ENCODE measurements at places on chromosomes 3 and 15.

DNA sequence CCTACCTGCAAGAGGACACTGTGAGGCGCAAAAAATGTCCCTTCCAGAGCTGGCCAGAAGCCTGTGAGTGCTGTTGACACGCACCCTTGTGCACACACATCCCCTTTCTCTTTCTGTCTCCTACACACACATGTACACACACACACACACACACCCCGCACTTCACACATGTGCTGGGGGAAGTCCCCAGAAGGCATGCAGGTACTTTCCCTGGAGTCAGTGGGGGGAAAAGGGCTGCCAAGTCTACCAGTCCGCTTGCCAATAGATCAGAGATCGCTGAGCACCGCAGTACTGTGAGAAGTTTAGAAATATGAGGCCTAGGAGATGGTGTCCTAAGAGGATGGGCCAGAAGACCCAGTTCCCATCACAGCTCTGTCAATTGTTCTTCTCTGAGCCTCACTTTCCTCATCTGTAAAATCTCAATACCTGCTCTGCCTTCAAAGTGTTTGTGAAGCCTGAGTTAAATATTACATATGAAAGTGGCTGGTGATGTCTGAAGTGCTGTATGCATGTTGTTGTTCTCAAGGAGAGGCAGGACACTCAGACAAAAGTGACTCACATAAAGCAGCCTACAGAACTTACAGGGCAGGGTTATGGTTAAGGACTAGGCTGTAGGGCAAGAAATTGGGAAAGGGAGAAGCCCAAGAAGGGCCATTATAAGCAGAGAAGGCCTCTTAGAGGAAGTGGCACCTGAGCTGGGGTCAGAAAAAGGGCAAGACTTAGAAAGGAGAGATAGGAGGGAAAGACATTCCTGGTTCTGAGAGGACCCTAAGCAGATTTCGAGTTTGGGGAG lies 6.8 kb downstream of the IL17RE start:
- DNase-seq = no peak

DNA sequence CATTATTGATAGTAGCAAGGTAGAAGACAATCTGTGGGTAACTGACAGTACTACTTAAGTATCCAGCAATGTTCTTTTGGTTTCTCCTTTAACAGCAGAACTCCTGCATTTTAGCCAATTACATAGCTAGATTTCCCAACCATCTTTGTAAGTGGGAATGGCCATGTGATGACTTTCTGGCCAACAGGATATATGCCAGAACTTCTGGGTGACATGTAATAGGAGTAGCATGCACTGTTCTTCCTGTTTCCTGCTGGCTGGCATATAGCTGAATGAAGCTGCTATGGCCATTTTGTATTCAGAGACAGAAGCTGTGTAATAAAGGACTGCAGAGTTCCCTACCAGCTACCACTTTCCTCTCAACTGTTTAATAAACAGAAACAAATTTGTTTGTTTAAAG lies 18.0 kb downstream of the SPICE1 start:
- no peak for DNase-seq

- DNase-seq = peak; percentile 57
Measured at GRCh38 chr3:120177707-120178306, 83.6 kb upstream of the GSK3B start.

GRCh38 chr15:91854639-91854990 lies 1.1 kb downstream of the SLCO3A1 start:
- peak; percentile 79 for DNase-seq

DNA sequence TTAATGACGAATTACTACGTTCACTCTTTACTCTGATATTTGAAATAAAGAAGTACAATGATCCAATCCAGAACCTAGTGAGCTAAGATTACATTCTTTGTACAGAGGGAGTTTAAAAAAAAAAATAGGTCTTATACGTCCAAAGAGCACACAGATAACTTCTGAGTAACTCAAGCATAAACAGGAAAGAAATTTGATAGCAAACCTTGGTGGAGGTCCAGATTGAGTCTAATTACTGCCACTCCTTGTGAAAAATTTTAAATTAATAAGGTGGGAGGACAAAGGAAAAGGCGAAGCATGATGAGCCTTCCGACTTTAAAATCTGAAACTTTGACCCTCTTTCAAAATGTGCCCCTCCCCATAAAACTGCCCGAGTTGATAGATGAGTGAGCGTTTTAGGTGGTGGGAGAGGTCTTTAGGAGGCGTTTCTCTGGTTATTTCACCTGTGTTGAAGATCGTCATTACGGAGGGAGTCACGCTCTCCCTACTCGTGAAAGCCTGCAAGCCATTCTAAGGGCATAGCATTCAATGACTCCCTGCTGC lies 127.0 kb upstream of the ROBO2 start:
- DNase-seq = no peak

- peak; percentile 5 for DNase-seq
Measured at GRCh38 chr15:72685301-72685924, 569 bp downstream of the HIGD2B start.

GRCh38 chr3:162632672-162633071 lies 1136.1 kb downstream of the OTOL1 start:
- DNase-seq = no peak

- peak; percentile 12 for DNase-seq
Measured at GRCh38 chr3:130699765-130700164, 46.9 kb downstream of the PIK3R4 start.

DNA sequence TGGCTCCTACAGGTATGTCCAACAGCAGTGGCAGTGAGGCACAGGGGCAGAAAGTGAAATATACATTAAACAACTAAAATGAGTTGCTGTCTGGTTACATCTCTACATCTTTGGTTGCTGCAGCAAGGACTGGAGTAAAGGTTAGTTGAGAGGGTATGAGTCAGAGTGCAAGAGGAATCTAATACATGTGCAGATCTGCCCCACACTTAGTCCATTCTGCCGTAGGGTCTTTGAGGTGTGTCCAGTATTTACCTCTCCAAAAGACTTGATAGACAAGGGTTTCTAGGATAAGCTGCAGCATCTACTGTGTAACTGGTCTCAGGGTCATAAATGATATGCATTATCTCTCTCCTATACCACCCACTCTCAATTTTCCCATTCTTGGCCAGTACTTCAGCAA lies 6.2 kb upstream of the NEDD4 start:
- no peak for DNase-seq

GRCh38 chr3:162555761-162556160 lies 1059.2 kb downstream of the OTOL1 start:
- no peak for DNase-seq

- DNase-seq = no peak
Measured at GRCh38 chr15:74389241-74390048, 22.0 kb upstream of the CYP11A1 start.

GRCh38 chr3:132655471-132655870 lies 4.1 kb downstream of the ACAD11 start:
- DNase-seq = no peak

DNA sequence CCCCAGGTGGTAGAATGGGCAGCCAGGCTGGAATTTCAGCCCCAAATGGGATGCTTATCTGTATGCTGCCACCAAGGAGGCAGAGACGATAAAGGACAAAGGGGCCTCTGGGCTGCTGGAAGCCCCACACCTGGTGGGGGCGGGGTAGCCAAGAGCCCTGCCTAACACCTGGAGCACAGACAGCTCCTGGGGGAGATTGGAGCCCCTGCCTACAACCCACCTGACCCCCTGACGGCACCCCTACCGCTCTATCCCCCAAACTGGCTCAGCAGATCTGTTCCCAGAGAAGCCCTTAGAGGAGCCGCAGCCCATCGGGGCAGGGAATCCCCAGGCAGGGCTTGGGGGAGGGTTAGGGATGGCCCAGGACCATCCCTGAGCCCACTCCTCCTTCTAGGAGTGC lies 15.8 kb upstream of the SEMA3F start:
- no peak for DNase-seq

GRCh38 chr15:41970456-41970855 lies 1.9 kb downstream of the EHD4 start:
- no peak for DNase-seq

GRCh38 chr3:28134198-28134597 lies 107.2 kb upstream of the CMC1 start:
- DNase-seq = no peak

- no peak for DNase-seq
Measured at GRCh38 chr15:73948982-73949381, 22.7 kb downstream of the LOXL1 start.

GRCh38 chr3:66487465-66487864 lies 13.4 kb downstream of the LRIG1 start:
- no peak for DNase-seq

DNA sequence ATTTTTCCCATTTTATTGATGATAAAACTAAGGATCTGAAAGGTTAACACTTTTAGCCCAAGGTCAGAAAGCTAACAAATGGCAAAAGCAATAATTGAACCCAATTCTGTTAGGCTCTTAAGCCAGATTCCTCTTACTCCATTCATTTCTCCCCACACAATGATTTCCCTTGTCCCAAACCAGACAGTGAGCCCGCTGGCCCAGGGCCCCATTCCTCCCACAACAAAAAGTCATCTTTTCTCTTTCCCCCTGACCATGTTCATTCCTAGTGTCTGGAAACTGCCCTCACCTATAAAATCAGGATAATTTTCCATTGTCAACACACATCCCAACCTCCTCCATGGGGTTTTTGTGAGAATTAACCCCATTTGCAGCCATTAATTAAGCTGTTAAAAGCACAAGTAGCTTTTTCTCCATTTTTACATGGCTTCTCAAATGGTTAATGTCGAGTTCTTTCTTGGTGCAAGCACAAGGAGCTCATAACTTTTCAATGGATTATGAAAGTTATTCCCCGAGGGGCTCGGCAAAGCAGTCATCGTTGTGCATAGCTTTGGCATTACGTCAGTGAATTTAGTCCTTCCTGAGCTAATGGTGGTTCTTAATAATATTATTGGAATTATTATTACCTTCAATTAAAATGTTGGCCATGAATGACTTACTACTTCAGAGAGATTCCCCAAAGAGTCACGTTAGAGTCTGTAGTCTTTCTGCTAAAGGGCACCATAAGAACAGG lies 151.0 kb upstream of the WNT5A start:
- DNase-seq = no peak

- DNase-seq = peak; percentile 31
Measured at GRCh38 chr3:122066331-122067213, 11.4 kb downstream of the CD86 start.

- DNase-seq = no peak
Measured at GRCh38 chr3:41173926-41174885, 25.1 kb upstream of the CTNNB1 start.

DNA sequence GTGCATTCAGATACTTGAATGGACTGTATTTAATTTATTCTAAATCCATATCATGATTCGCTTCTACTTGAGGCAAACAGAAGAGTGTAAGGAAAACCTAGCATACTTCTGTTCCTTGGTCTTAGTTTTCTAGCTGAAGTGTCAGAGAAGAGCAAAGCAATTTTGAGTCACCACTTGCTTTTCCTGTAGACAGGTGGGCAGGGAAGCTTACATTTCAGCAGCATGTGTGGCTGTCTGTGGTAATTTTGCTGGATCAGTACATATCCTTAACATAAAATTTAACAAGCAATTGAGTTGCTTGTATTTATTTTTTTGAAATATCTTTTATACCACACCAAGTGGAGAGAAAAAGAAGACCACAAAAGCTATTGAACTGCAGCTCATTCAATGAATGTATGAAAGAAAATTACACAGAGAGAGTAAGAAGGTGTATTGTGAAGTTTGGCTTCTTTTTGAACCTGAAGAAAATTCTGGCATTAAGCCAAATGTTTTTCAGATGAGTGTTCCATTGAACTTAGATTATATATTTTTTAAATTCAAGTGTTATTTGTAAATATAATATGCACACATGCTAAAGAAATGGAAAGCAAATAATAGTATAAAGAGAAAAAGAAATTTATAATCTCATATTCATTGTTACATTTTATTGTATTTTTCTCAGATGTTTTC lies 747.6 kb downstream of the NAALADL2 start:
- DNase-seq = no peak

DNA sequence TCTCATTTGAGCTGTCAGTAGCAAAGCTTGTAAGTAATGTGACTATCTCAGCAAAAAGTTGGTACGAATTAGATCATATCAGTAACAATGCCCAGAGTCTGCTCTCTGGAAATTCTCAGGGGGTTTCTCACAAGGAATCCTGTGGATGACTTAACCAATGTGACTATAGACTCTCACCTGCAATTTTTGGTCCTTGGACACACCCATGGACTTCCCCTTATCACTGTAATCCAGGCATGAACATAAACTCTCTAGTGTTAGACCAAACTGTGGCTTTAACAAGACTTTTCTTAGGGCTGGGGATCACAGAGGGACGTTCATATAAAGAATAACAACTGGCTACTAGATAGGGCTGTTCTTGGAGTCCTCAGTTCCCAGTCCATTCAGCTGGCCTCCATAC lies 3.9 kb upstream of the ZNF80 start:
- DNase-seq = no peak

DNA sequence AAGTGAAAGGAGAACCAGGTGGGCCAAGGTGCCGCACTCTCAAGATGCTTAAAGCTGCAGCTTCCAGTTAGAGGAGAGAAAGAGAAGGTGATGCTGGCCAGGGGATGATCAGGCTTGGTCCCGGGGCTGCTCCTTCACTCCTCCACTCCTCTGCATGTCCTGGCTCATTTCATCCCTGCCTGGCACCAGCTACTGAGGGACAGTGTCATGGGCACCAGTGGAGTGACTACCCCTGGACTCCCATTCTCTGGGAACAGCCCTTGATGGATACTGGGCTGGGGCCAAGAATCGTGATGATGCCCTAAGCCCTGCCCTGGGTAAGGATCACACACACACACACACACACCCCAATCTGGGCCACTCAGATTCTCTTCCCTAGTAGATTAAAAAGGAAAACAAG lies 243.7 kb downstream of the UACA start:
- no peak for DNase-seq

GRCh38 chr15:65369651-65370050 lies 8.2 kb downstream of the IGDCC3 start:
- no peak for DNase-seq

- DNase-seq = no peak
Measured at GRCh38 chr3:14278799-14279625, 100.4 kb downstream of the LSM3 start.

DNA sequence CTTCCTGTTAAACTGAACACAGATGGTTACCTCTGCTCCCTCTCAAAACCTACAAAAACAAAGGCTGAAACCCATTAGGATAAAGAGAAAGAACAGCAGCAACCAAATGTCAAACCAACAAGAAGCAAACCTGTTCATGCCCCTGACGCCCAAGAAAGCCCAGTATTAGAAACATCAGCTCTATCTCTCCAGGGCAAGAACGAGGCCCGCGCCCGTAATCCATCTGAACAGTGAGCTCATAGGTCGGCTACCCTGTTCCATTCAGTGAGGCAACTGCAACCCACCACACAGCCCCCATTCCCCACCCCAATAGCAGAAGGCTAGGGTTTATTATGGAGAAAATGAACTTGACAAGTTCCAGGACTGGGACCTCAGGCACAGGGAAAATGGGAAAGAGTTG lies 10.0 kb downstream of the LSG1 start:
- DNase-seq = no peak
